ENCODE measurements at places on chromosomes 13 and 19. TPM values are rescaled to one million over a fixed set of nuclear protein-coding genes. Genes with fewer than 3 reads are reported as not detected.

DNA sequence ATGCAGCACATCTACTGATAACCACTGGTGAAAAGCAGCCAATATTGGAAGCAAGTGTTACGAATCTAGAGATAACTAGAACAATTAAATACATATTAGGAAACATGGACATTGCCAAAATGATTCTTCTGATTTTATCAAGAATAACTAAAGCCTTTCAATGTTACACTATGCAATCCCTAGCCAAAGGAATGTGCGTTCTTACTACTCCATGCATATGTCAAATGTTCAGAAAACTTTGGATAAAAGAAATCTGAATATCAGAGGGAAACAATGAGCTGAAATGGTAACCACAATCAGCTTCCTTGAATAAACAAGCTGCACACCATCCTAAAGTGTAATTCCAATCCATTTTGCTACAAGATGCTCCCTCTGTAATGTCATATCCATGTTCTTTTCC is 951 bp upstream of the POSTN start:
- H3K36me3 ChIP-seq, result no peaks in the 10 kb centered on the region
- H3K4me1 ChIP-seq, result no peaks in the 10 kb centered on the region
- H3K4me3 ChIP-seq, result no peak overlapping the region
- H3K27me3 ChIP-seq, result no peaks in the 10 kb centered on the region
- DNase-seq, result no peak

- H3K4me1 ChIP-seq, result no peaks in the 10 kb centered on the region
- H3K4me3 ChIP-seq, result no peak overlapping the region
- no peaks in the 10 kb centered on the region for H3K27me3 ChIP-seq
- no peak for DNase-seq
- no peaks in the 10 kb centered on the region for H3K36me3 ChIP-seq
These were observed 5.5 kb downstream of the SSC5D start for GRCh38 chr19:55493645-55494171.

The TPGS1 gene
- total RNA-seq, result 20.7 TPM

The LYL1 gene
- total RNA-seq, result 3.3 TPM

- H3K36me3 ChIP-seq, result no peaks in the 10 kb centered on the region
- no peak overlapping the region for H3K4me3 ChIP-seq
- H3K4me1 ChIP-seq, result no peaks in the 10 kb centered on the region
- peaks cover 3% of the 10 kb centered on the region for H3K27me3 ChIP-seq
- peak; percentile 13 for DNase-seq
These were observed 59.8 kb downstream of the SPACA7 start for GRCh38 chr13:112435973-112436372.

The COL4A2 gene
- not detected for total RNA-seq

The SYNGR4 gene
- not detected for total RNA-seq

The TEAD2 gene
- not detected for total RNA-seq

GRCh38 chr19:54955376-54955775 is 8.0 kb upstream of the NLRP7 start:
- no peaks in the 10 kb centered on the region for H3K36me3 ChIP-seq
- peaks cover 4% of the 10 kb centered on the region for H3K27me3 ChIP-seq
- no peak for DNase-seq
- peaks cover 15% of the 10 kb centered on the region for H3K4me1 ChIP-seq

DNA sequence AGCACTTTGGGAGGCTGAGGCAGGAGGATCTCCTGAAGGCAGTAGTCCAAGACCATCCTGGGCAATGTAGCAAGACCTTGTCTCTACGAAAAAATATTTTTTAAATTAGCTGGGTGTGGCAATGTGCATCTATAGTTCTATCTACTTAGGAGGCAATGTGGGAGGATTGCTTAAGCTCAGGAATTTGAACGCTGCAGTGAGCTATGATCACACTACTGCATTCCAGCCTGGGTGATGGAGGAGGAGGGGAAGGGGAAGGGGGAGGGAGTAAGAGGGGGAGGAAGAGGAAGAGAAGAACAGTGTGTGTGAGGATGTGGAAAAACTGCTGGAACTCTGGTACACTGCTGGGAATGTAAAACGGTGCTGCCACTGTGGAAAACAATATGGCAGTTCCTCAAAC is 9.2 kb upstream of the CLIP3 start:
- H3K36me3 ChIP-seq, result peaks cover 5% of the 10 kb centered on the region
- H3K27ac ChIP-seq, result no peak overlapping the region
- H3K4me3 ChIP-seq, result no peak overlapping the region
- no peak for DNase-seq

- H3K4me3 ChIP-seq, result no peak overlapping the region
- peaks cover 17% of the 10 kb centered on the region for H3K27me3 ChIP-seq
- H3K36me3 ChIP-seq, result no peaks in the 10 kb centered on the region
- DNase-seq, result no peak
- no peak overlapping the region for H3K27ac ChIP-seq
These were observed 32.6 kb upstream of the SPACA7 start for GRCh38 chr13:112343591-112343990.

The IZUMO1 gene
- not detected for total RNA-seq

DNA sequence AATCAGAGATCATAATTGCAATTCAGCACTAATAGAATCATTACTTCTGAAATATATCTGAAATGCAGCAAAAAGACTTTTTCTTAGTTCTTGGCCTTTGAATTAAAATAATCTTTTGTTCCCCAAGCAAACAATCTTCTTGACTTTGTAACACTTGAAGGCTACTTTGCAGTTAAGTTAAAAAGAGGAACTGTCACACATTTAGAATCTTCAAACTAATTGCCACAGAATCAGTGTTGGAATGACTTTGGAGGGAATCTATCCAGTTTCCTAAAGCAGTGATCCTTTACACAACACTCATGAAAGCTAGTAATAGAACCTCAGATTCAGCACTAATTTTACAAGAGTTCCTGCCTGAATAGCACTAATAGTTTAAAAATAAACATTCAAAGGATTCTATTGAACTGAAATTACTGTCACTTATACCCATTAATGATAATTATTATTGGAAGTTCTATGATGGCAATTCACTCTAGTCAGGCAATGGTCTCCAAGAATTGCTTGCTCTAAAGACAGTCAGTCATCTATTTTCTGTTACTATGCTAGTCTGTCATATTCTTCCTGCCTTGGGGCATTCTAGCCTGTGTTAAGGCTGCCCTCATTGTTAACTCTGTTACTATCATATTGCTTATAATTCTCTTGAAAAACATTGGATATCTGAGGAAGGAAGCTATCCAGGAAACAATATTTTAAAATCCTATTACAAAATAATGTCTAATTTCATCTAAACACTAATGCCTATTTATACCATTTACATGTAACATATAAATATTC is 362.4 kb downstream of the DIAPH3 start:
- DNase-seq, result no peak
- no peaks in the 10 kb centered on the region for H3K27me3 ChIP-seq
- no peak overlapping the region for H3K4me3 ChIP-seq
- no peak overlapping the region for H3K27ac ChIP-seq

The ATP1A3 gene
- total RNA-seq, result 3.3 TPM

DNA sequence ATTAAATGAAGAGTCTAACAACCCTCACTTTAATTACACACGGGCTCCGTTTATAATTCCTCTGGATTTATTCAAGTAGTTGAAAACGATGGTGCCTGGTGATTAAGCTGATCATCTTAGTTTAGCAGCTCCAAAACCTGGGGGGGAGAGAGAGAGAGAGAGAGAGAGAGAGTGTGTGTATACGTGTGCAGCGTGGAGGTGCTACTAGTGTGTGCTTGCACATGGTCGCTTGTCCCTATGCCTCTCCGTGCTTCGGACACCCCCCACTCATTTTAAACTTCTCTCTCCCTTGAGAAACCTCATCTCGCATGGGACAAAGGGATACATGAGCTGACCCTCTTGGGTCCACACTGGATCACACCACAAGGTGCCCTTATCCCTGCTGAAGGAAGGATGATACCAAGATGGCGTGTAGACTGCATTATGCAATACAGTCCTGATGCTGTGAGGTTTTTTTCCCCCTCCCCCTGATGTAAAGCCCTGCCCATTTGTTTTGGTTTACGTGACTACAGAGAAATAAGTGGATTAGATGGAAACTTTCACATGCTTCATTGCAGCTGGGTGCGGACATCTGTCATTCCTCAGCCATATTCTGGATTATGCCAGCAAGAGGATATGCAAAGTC is 320.8 kb downstream of the ZNF536 start:
- no peak overlapping the region for H3K27ac ChIP-seq
- H3K36me3 ChIP-seq, result no peaks in the 10 kb centered on the region
- no peak overlapping the region for H3K4me3 ChIP-seq
- peaks cover 30% of the 10 kb centered on the region for H3K27me3 ChIP-seq
- no peak for DNase-seq

DNA sequence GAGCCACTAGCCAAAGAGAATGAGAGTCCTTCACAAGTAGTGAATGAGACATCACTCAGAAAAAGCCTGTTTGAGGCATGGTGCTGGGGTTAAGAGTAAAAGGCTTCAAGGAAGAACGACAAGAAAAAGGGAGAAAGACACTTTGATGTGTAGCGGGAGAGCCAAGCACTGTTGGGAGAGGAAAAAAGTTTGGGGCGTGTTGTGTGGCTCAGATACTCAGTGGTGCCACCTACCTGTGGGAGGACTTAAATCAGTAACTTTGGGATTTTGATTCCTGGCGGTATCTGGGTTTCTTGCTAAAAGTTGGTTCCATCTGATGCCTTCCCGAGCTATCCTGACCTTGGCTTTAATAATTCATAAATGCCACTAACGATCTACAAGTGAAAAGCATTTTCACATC is 12.3 kb downstream of the ELSPBP1 start:
- H3K36me3 ChIP-seq, result no peaks in the 10 kb centered on the region
- no peaks in the 10 kb centered on the region for H3K4me1 ChIP-seq
- H3K27me3 ChIP-seq, result no peaks in the 10 kb centered on the region
- H3K4me3 ChIP-seq, result no peak overlapping the region
- no peak overlapping the region for H3K27ac ChIP-seq

The ZNF560 gene
- not detected for total RNA-seq

DNA sequence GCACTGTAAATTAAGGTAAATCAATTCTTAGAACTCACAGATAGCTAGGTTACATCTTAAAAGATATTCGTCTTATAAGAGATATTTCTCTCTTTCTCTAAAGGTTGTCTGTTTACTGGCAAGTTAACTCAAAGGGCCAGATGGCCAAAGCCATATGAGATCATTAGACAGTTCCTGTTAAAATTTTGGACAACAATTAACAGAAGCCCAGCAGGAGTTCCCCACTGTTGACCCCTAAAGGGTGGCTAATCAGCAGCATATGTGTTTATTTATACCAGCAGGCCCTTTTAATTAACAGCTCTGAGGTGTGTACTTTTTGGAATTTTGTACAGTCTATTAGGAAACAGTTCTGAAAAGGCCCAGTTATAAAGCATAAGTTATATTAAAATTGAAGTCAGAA is 245.8 kb downstream of the LIG4 start:
- no peaks in the 10 kb centered on the region for H3K4me1 ChIP-seq
- H3K27ac ChIP-seq, result no peak overlapping the region
- no peak overlapping the region for H3K4me3 ChIP-seq
- no peak for DNase-seq
- no peaks in the 10 kb centered on the region for H3K36me3 ChIP-seq

DNA sequence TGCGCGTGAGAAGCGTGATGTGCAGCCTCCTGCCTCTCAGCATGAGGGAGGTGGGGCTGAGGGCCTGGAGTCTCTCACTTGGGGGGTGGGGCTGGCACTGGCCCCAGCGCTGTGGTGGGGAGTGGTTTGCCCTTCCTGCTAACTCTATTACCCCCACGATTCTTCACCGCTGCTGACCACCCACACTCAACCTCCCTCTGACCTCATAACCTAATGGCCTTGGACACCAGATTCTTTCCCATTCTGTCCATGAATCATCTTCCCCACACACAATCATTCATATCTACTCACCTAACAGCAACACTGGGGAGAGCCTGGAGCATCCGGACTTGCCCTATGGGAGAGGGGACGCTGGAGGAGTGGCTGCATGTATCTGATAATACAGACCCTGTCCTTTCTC is 8.7 kb downstream of the CD177 start:
- no peak overlapping the region for H3K4me3 ChIP-seq
- H3K36me3 ChIP-seq, result no peaks in the 10 kb centered on the region
- no peaks in the 10 kb centered on the region for H3K27me3 ChIP-seq
- no peak for DNase-seq

DNA sequence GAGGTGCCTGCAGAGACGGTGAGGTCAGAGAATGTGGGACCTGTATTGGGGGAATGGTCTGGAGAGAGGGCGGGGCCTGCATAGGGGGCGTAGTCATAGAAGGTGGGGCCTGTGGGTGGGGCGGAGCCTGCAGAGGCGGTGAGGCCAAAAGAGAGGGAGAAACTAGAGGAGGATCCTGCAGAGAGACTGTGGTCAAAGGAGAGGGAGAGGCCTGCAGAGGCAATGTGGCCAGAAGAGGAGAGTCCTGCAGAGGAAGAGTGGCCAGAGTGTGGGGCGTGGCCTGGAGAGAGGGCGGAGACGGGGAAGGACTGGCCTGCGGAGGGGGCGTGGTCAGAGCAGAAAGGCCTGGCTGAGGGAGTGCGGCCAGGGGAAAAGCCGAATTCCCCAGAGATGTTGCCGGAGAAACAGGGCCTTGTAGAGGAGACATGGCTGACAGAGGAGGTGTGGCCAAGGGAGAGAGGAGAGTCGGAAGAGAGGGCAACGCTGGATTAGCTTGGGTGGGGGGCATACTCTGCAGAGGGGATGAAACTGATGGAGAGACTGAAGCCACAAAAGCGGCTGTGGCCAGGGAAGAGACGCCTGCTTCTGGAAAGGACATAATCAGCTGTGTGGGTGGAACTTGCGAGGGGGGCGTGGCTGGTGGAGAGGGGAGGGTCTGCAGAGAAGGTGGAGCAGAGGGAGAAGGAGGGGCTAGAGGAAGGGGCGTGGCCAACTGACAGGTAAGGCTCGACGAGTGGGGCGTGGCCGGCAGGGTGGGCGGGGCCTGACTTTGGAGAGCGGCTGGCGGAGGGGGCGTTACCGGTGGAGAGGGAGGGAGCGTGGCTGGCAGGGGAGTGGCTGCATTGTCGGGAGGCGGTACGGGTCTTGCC is 2.5 kb downstream of the PRR36 start:
- H3K4me3 ChIP-seq, result peak overlapping the region; percentile 15
- no peaks in the 10 kb centered on the region for H3K36me3 ChIP-seq
- peak overlapping the region; percentile 11 for H3K27ac ChIP-seq
- peak; percentile 89 for DNase-seq
- peaks cover 43% of the 10 kb centered on the region for H3K4me1 ChIP-seq
- peaks cover 40% of the 10 kb centered on the region for H3K27me3 ChIP-seq

Data from activated CD8-positive, alpha-beta T cell treated with anti-CD3 and anti-CD28 coated beads, Interleukin-2, amount 10 ng/mL, durations not matched to agents 7 days and 5 days (primary cell).